ENCODE measurements at places on chromosomes 1 and 21.
A peak's percentile ranks its signal among the peaks of the same experiment; 100 is the strongest.

- DNase-seq = no peak
Observed at GRCh38 chr1:220741825-220742224, 6.3 kb upstream of the MTARC2 start.

DNA sequence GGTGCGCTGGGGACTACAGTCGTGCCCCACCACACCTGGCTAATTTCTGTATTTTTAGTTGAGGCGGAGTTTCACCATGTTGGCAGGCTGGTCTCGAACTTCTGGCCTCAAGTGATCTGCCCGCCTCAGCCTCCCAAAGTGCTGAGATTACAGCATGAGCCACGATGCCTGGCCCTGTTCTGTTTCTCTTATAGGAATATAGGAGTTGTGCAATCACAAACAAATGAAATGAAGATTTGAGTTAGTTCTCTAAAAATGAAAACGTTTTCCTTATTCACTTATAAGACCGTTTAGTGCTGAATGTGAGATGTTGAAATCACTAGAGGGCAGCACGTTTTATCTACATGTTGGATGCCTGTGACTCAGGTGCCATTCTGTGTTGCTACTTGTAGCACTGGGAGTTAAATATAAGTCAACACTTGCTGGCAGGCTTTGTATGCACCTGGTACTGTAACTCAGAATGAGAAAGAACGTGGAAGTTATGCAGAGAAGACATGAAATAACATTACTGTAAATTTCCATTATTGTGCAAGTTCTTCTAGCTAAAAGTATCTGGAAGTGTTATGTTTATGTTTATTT is 45.8 kb downstream of the MIGA1 start:
- no peak for DNase-seq

DNA sequence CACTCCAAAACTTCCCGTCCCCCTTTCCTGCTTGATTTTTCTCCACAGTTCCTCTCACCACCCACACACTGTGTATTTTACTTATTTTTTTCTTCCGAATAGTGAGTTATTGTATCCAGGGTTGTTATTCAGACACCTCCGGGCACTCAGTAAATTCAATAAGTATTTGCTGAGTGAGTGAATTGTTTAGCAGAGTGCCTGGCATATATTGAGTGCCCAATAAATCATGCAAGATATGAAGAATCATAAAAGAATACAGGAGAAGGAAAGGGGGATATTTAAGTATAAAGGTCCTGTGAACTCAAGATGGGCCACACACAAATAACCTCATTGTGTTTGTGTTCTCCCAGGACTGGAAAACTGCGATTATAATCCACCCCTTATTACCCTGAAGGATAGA is 139.9 kb downstream of the GALNT2 start:
- DNase-seq = no peak

DNA sequence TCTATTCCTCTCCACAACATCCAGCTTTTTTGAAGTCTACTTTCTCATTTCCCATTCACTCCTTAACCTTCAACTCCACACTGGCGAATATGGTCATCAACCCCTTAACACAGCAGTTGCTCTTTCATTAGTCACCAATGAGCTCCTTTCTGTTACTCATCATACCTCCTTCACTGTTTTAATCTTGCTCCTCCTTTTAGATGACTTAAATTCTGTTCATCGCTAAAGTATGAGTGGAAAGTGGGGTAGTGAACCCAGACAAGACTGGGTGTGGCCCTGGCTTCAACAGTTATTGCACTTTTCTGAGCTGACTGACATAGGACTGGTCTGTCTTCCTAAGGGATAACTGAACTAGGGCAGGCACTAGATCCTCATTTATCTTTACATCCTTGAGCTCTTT is 51.3 kb downstream of the AKT3 start:
- DNase-seq = no peak

GRCh38 chr1:54223441-54224202 is 23.7 kb downstream of the MRPL37 start:
- no peak for DNase-seq

- DNase-seq = no peak
Observed at GRCh38 chr1:59574085-59574484, 240.7 kb upstream of the HOOK1 start.

- DNase-seq = no peak
Observed at GRCh38 chr1:75273110-75273509, 138.9 kb downstream of the LHX8 start.

DNA sequence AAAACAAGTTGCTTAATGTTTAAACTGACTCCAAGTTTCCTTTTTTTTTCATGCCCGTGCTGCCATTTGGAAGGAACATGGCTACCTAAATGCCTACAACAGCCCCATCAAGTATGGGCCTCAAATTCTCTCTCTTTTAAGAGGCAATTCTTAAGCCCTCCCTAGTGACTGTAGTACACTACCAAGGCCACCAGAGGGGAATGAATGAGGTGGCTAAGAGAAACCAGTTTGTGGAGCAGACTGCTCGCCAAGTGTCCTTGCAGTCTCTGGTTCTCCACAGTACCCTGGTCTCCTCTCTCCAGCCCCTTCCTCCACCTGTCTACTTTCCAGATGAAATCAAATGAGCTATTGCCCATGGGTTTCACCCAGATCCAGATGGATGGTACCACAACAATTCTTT is 1809.6 kb downstream of the BRINP3 start:
- DNase-seq = no peak

- peak; percentile 36 for DNase-seq
Observed at GRCh38 chr1:24900486-24900849, 29.6 kb downstream of the RUNX3 start.

DNA sequence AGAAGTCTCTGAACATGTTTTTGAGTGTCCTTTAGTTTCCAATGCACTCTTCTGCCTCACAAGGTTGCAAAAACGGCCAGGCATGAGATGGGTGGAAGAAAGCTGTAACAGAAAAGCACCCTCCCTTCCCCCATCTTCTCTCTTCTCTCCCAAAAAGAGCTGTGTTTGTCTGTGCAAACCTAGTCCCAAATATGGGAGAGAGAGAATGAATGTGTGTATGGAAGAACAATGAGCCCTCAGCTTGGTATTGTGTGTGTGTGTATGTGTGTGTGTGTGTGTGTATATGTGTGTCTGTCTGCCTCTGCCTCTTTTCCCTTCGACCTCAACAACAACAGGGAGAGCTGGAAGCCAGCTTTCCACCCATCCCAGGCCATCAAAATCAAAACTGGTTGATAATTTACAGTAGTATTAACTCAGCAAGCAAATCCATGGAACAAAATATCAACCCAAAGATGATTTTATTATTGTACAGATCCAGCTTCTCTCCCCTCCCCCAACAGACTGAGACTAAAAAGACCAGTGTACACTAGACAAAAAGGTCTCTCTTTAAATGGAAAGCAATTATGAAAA is 1.8 kb downstream of the RERE start:
- DNase-seq = no peak

DNA sequence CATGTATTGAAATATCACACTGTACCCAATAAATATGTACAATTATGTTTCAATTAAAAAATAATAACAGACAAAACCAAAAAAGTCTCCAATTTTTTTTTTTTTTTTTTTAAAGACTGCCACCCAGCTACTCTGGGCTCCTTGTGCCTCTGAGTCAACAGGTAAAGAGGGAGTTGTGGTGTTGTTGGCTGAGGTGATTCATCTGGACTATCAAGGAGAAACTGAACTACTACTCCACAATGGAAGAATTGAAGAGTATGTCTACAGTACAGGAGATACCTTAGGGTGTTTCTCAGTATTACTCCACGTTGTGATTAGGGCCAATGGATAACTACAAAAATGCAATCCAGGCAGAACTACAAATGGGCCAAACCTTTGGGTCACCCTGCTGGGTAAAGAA is 67.9 kb downstream of the SCMH1 start:
- DNase-seq = no peak

- DNase-seq = peak; percentile 32
Observed at GRCh38 chr1:46522184-46522968, 29.1 kb downstream of the KNCN start.

- DNase-seq = peak; percentile 43
Observed at GRCh38 chr21:42666023-42666747, 12.8 kb downstream of the PDE9A start.

GRCh38 chr1:90705956-90706355 is 11.1 kb downstream of the BARHL2 start:
- DNase-seq = no peak

DNA sequence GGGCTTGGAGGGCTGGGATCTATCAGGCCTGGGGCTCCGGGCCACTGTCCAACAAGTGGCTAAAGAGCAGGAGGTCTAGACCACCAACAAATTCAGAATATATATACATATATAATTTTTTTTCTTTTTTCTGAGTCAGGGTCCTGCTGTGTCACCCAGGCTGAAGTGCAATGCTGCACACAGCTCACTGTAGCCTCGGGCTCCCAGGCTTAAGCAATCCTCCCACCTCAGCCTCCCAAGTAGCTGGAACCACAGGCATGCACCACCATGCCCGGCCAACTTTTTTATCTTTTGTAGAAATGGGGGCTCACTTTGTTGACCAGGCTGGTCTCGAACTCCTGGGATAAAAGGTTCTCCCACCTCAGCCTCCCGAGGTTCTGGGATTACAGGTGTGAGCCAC is 6.8 kb upstream of the LAPTM5 start:
- DNase-seq = no peak

DNA sequence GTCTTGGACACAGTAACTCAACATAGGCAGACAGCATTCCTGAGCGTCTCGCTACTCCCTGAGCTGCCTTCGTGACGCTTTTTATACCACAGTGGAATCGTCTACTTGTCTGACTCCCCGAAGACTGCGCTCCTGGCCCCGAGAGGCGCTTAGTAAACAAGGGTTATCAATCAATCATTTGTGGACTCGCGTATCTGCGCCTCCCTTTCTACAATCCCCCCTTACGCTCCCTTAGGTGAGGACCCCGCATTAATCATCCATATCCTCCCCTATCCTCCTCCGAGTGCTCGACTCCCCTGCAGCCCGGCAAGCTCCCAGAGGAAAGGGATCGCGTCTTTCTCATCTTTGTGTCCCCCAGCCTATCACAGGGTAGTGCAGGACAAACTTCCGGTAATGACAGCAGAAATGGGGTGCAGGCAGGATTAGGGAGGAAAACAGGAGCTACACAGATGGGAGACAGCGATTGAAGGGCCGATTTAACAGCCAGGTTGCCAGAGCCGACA is 522 bp downstream of the TMEM59 start:
- DNase-seq = peak; percentile 42

DNA sequence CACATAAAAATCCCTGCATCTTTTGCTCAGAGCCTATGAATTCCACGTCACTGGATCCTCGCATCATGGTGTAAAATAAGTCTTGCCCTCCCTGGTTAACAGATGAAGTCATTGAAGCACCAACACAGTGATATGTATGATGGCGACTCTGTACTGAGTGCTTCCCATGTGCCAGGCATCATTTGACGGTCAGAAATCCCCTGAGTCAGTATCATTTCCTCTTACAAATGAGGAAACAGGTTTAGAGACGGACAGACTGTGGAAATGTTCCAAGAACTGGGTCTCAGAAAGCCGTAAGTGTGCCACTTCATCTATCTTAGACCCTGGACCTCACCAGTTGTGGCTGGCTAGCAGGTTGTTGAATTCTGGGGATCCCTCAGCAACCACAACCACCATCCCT is 5.1 kb upstream of the OLFML2B start:
- no peak for DNase-seq

DNA sequence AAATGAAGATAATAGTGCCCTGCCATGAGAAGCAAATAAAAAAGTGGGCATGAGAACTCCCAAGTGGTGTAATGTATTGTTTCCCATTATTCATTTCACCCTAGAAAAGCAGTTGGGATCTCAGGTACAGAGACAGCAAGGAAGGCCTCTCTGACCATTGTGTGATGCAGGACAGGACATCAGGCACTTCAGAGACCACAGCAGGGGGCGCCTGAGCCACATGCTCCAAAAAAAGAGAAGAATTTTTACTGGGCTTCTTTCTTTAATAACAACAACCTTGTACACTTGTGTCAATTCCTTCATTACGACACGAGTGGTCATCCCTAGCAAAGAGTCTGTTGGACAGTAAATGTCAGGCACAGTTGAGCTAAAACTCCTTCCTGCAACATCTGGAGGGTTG is 533.3 kb downstream of the OMA1 start:
- no peak for DNase-seq

DNA sequence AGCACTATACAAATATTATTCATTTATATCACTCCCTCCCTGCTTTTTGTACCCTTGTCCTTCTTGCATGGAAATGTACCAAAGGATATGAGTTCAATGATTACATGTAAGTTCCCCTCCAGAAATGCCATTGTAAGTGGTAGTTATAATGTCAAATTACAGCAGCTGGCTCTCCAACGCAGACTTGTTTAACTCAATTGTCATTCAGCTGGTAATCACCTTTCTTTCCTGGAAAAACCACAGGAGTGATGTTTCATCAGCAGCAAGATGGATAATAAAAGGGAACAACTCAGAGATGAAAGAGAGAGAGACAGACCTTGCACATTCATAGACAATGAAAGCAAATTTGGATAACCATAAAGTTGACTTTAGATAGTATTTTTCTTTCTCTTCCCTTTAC is 578.6 kb upstream of the PBX1 start:
- no peak for DNase-seq

Measured in activated naive CD8-positive, alpha-beta T cell treated with anti-CD3 and anti-CD28 coated beads, Interleukin-2, amount 50 U/mL, for 24 hours (primary cell).